ENCODE measurements at places on chromosomes 12 and 14.

DNA sequence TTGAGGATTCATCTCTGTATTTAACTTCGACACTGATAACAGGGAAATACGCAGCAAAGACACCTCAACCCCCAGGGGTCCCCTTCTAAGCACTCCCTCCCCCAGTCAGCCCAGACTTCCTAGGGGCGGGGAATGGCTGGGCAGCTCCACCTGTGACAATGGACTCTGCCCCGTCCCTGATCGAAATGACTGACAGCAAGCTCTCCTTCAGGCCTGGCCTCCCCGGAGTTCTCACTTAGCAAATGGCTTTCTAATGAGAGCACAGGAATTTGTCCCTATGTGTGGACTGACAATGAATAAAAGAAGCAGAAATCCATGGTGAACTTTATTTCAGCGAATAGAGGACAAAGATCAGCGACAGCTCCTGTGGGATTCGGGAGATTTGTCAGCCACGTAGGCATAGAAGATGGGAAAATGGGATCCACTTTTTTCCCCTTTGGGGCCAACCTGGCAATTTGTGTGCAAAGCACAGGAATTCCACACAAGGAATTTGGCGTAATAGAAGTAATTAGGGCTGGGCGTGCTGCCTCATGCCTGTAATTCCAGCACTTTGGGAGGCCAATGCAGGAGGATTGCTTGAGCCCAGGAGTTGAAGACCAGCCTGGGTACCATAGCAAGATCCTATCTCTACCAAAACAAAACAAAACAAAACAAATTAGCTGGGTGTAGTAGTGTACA, 63.8 kb downstream of the TNFAIP2 start:
- no peak for DNase-seq

GRCh38 chr14:58821421-58821820, 183.7 kb downstream of the DACT1 start:
- no peak for DNase-seq

GRCh38 chr14:56137849-56138248, 19.6 kb downstream of the PELI2 start:
- DNase-seq: no peak

GRCh38 chr12:132066345-132066685, 77.8 kb downstream of the DDX51 start:
- DNase-seq: no peak

- DNase-seq: no peak
Observed at GRCh38 chr14:31487886-31488285, at the start of gene GPR33. TSS of gene GPR33 (minus strand) at chr14:31488039. CDS start at chr14:31483965, 4,074 bp downstream.

Measured in H4 (cell line).